NCI-H2081 (cell line): ENCODE measurements at places on chromosomes 5 and 9.
A peak's percentile ranks its signal among the peaks of the same experiment; 100 is the strongest.

DNA sequence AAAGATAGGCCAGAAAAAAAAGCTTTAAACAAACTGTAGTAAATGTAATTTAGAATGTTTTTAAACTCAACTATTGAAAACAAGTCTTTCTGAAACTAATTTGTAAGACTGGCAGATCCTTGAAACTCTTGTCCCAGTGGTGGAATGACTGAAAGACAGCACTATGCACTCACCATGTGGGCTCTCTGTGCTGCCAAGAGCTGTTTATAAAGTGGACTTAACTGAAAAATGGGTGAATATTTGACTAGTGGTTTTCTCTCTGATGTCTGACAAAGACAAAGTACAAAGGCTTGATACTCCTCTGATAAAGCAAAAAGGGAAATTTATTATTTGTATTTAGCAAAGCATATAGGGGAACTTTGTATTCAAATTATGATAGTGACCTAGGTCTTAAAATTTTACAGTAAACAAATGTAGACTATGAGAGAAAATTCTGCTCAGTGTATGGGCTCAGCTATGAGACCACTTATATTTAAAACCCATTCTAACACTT is 635.4 kb downstream of the NR2F1-AS1 start:
- DNase-seq, result no peak

GRCh38 chr9:33907347-33907746 is 90.4 kb downstream of the UBE2R2 start:
- no peak for DNase-seq

DNA sequence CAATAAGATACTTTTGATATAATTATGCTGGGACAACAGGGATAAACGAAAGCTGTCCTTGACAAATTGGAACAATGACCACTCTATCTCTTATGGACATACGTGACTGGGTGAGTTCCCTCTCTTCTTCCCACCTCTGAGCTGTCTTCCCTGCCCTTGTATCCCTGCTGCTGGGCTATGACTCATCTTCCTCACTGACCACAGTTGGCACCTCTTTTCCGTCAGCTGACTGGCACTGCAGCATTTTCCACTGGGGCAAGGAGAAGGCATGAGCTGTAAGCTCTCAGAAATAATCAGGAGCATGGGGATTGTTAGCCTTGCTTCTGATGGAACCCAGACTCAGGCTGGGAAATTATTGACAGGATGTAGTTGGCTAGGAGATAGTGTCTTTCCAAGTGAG is 48.7 kb downstream of the PCSK1 start:
- DNase-seq, result no peak

- no peak for DNase-seq
Observed at GRCh38 chr9:125515983-125516940, 190.7 kb downstream of the MAPKAP1 start.

DNA sequence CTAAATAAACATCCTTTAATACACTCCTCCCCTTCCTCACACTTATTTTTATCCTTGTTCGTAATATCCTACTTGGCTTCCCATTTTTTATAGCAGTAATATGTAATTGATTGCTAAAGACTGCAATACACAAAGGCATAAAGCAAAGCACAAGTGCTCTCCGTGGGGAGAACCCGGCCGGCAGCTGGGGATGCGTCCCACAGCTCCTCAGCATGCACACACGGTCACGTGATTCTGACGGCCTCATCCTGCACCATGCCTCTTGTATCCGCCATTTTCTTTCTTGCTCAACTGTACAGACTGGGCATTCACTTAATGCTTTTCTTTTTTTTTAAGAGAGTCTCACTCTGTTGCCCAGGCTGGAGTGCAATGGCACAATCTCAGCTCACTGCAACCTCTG is 2.8 kb downstream of the BRD3OS start:
- DNase-seq, result no peak

- DNase-seq, result peak; percentile 55
Observed at GRCh38 chr9:7287065-7287464, 512.5 kb downstream of the DMAC1 start.

DNA sequence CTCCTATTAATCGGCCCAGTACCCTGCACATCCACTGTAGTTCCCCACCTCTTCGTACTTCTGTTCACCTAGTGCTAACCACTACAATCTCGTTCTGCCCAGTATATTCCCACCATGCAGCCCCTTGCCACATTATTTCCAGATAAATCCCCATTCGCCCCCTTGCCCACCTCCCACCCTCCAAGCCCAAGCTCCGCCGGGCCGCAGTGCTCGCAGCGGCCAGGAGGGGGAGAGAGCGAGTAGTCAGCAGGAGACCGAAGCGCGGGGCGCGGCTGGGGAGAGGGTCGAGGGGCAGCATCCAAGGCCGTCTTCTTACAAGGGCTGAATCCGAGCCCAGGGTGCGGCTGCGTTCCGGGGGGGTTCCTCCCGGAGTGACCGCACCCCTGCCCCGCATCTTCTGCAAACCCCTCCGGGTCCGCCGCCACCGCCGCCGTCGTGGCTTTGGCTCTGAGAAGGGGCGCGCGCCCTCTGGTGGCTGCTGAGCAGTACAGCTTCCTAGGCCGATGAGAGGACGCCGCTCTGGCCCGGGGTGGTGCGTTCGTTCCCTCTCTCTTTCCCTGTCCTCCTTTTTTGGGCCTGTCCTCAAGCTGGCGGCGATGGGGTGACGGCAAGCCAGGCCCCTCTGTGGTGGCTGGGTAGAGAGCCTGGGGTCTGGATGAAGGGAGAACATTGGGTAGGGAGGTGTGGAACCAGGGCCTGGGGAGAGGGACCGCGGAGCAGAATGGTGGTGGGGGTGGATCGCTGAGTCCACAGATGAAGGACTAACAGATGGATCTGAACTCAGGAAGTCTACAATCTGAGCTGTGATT is 30.0 kb upstream of the PSD2 start:
- peak; percentile 54 for DNase-seq
